ENCODE measurements at places on chromosomes 2 and 18. TPM values are rescaled to one million over a fixed set of nuclear protein-coding genes. Genes with fewer than 3 reads are reported as not detected.

FOXD4L1 gene
- total RNA-seq = 0.17 TPM

ANKRD30B gene
- 0.50 TPM for total RNA-seq

SP100 gene
- total RNA-seq = 106 TPM

SLC38A11 gene
- total RNA-seq = 0.29 TPM

LINC00305 gene
- not detected for total RNA-seq

LYG1 gene
- total RNA-seq = 0.73 TPM

Data from smooth muscle cell of trachea (primary cell).